ENCODE measurements at places on chromosomes 2 and 18.

GRCh38 chr18:48172226-48173006, 236.8 kb downstream of the ZBTB7C start:
- DNase-seq: no peak

GRCh38 chr2:17093712-17094111, 424.5 kb downstream of the RAD51AP2 start:
- no peak for DNase-seq

DNA sequence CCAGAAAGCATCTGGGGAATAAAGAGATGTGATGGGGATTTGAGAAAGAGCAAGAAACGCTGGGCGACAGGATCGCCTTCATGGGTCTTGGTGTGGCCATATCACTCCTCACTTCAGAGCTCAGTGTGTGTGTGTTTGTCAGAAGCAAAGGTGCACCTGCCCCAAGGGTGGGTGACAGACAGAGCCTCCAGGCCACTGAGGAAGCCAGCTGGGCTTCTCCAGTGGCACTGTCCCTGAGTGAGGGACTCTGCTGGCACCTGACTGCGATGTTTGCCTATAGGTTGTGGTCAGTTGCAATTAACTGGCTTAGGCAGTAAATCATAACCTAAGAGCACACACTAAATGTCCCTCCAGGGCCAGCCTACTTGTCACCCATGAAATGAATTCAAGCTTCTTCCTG, 23.5 kb upstream of the GNAL start:
- DNase-seq: no peak

- no peak for DNase-seq
Measured at GRCh38 chr2:219483451-219484342, 15.0 kb upstream of the GMPPA start.

GRCh38 chr18:2905854-2906703, 59.3 kb downstream of the EMILIN2 start:
- DNase-seq: no peak

DNA sequence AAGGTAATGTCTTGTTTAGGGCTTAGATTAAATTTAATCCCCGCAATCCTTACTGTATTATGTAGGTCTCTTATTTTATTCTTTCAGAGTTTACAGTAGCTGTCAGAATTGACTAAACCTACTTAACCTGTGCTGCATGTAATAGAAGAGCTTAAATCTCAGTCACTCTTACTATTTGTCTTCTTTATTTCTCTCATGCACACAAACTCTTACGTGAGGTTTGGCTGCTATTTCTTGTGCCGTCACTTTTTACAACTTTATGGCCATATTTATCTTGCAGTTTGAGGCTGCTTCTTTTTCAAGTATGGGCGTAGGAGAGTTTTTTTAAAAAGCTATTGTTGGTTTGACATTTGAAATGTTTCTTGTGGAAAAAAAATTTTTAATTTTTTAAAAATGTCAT, 12.0 kb downstream of the DNAJC10 start:
- DNase-seq: no peak

DNA sequence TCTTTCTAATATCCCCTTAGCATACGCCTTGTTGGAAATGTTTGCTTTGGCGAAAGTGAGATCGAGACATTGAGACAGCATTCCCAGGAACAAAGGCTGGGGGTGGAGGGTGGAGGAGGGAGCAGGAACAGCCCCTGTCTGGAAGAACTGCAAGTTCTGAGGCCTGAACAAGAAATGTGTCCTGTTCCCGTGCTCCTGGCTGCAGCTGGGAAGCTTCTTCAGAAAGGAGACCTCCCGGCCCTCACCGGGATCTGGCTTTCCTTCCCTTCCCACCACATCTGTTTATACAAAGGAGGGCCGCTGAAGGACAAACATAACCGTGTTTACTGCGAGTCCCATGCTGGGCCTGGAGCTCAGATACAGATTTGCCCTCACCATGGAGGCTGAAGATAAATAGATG, 35.9 kb downstream of the AFF3 start:
- no peak for DNase-seq

- DNase-seq: no peak
Measured at GRCh38 chr2:10095175-10095574, 15.0 kb upstream of the CYS1 start.

GRCh38 chr2:162574615-162575452, 230.9 kb downstream of the GCA start:
- DNase-seq: no peak

GRCh38 chr18:5058768-5059695, 138.0 kb downstream of the AKAIN1 start:
- no peak for DNase-seq

DNA sequence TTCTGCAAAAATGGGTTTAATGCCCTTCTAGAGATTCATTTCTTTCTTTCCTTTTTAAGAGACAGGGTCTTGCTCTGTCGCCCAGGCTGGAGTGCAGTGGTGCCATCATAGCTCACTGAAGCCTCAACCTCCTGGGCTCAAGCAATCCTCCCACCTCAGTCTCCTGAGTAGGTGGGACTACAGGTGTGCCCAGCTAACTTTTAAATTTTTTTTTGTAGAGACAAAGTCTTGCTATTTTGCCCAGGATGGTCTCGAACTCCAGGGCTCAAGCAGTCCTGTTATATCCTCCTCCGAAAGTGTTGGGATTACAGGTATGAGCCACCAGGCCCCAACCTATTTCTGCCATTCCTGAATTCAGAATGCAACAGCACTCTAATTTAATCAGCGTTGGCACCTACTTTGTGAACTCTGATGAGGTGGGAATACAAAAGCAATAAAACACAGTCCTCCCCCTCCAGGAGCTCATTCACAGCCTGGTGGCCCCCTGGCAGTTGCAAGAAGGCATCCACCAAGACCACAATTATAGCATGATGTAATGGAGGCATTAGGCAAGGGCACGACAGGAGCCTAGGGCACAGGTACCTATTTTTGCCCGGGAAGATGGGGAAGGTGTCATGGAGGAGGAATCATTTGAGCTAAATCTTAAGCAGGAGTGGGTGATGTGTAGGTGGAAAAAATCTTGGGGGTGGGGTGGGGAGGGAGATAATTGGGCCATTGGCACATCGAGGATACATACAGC, 5.1 kb downstream of the RHOB start:
- no peak for DNase-seq

DNA sequence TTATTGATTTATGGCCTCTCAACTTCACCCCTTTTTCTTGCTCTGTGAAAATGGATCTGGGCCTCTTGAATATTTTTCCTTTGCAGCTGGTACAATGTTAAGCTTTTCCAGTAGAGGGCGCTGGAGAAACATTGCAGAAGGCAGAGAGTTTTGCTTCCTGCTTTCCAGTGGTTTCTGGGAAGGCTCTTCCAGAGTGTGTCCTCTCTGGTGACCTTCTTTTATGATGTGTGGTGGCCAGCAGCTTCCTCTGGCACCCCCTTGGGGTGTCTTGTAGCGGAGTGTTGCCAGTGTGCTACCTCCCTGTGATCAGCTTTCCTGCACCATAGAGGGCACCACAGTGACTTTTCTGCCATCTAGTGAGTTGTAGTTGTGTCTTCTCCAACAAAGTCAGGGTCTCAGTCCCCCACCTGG, 25.4 kb upstream of the MGAT5 start:
- DNase-seq: no peak

DNA sequence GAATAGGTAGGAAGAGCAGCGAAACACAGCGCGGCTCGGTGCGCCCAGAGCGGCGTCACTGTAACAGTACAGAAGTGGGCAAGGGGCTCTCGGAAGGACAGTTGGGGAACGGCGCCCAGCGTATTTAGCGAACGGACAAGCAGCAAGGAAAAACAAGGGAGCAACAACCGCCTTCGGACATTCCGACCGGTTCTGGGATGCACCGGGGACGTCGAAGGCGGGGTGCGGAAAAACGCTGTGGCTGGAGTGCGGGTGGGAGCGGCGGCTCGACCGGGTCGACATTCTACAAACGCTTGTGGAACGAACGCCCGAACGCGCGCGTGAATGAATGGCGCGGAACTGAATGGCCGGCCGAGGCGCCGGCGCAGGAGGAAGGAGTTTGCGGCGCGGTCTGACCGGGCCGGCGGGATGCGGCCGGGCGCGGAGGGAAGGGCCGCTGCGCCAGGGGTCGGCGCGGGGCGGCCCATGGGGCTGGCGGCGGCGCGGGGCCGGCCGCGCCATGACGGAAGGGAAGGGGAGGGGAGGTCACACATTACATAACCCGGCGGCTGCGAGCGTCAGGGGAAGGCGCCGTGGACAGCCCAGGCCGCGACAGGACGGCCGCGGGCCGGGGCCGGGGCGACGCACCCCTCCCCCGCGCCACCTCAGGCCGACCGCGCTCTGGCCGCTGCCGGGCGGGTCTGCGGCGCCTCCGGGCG, 605 bp downstream of the REV1 start:
- DNase-seq: no peak

DNA sequence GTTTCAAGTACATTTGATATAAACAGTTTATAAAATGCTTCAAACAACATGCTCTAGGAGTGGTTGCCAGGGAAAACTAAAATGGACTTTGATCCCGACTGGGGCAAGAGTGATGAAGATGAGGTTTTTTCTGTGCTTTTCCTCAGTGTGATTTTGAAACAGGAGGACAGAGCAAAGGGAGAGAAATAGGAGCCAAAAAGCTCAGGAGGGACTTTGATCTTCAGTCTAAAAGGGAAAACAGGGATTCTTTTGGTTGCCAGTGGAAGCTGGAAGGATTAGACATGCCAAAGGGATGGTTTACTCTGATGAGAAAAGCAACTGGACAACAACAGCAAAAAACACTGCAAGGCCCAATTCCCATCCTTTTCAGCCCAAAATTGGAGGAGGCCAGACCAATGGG, 95.5 kb downstream of the LTBP1 start:
- no peak for DNase-seq

- no peak for DNase-seq
Measured at GRCh38 chr2:27007416-27008374, 25.1 kb upstream of the TMEM214 start.

GRCh38 chr18:55324166-55324565, 263.8 kb downstream of the TCF4 start:
- no peak for DNase-seq

- DNase-seq: no peak
Measured at GRCh38 chr2:78890935-78891334, 134.6 kb upstream of the REG3G start.

Measured in AG04449 (cell line).